ENCODE measurements at places on chromosomes 16 and 17.

GRCh38 chr17:14199601-14200000 is 37.1 kb downstream of the CDRT15 start:
- DNase-seq, result no peak

- DNase-seq, result no peak
These were observed 13.7 kb upstream of the NLRC3 start for GRCh38 chr16:3590736-3591435.

GRCh38 chr16:1285669-1286512 is 23.5 kb upstream of the UBE2I start:
- DNase-seq, result no peak

DNA sequence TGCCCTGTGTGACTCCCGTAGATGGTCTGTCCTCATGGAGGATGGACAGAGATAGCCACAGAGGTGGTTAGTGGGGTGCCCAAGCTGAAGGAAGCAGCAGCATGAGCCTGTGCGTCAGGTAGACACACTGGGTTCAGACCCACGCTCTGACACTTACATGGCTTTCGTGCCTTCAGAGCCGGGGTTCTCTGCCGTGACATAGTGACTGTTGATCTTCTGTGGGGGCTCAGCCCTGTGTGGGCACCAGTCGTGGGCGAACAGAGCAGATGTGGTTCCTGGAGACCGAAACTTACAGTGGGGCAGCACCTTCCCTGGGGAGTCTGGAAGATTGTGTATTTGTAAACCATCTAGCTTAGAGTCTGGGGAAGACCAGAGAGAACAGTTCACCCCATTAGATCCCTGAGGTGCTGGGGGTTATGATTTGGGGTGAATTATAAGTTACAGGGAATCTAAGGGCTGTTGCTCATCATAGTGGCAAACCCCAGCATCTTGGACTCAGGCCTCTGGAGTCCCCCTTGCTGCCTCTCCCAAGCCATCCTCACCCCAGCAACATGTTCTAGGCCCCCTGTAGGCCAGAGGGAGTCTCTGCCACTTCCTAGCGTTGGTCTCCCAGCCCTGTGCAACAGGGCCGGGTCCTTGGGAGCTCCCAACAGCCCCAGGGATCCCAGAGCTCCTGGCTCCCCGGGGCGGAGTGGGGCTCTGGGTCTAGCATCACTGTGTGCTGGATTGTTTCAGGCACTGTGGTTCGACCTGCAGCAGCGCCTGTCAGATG is 28.6 kb downstream of the NECAB2 start:
- DNase-seq, result no peak

DNA sequence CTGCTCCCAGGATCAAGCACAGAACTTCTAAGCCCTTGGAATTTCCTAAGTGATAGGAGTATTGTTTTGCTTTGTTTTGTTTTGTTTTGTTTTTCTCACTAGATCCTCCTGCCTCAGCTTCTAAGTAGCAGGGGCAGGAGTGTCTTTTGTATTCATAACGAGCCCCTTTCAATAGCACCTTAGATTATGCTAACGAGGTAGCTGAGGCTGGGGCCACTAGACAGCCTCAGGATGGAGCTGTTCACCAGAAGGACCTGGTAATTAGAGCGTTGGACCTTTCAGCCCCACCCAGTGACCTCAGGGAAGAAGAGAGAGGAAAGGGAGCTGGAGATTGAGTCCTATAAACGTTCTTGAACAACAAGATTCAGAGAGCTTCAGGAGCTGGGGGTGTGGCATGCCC is 43.6 kb downstream of the IKZF3 start:
- no peak for DNase-seq

DNA sequence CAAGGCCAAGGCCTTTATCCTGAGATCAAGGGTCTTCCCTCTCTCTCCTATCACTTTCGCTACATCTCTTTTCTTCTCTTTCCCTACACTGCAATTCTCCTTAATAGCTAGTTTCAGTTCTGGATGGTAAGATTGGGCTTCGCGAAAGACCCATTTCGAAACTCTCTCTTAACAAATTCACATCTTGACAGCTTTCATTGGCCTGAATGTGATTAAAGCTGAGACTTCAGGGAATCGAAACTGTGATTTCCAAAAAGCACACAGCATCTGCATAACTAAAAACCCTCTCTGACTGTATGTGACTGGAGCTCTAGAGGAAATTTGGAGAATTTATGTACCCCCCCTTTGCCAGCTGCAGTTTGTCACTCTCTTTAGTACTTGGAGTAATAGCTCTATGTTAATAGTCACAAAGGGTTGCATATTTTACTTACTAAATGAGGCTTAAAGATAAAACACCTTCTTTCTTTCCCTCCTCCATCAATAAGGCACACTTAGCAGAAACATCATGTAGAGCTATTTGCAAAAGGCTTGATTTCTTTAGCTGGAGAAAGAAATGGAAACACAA is 105.3 kb upstream of the FAM20A start:
- no peak for DNase-seq

DNA sequence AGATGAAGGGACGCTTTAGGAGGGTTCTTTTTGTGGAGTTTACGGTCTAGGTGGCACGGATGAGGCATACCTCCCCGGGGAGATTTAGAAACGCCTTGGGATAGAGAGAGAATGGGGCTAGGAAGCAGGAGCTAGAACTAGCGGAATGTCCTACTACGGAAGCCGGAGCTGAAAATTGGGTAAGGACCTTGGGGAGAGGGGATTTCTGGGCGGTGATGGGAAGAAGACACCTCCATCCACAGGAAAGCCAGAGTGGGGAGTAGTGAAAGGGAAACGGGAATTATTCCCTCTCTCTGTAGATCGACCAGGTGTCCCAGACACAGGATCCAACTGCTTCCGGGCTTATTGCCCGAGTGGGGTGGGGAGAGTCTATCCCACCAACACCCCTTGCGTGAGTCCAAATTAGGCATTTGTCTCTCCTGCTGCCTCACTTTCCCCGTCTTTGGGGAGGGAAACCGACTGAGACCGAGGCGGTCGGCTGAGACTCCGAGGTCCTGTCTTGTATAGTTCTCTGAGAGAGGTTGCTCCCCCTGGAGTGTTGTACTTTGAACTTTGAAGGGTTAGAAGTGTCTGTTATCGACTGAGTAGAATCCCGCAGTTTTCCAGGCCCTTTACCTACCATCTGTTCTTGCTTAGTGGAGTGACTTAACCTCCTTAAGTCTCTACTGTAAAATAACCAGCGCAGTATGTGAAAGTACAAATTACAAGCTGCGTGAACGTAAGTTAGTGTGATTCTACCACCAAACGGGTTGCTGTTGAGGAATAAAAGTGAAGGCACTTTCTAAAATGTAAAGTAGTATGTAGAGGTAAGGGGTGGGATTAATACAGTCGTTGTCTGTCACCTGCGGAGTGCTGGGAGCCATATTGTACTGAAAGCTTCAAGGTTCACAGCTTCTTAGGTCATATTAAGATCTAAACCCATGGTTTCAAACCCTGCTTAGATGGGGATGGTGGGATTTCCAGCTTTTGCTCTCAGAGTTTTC is 1.0 kb downstream of the RSPRY1 start:
- no peak for DNase-seq

GRCh38 chr17:35752945-35753764 is at the start of gene GAS2L2:
TSS of gene GAS2L2 (minus strand) at chr17:35753239. CDS start at chr17:35752850, 389 bp downstream.
- no peak for DNase-seq

GRCh38 chr16:56332464-56333079 is 92.8 kb downstream of the AMFR start:
- peak; percentile 63 for DNase-seq

GRCh38 chr16:29204806-29205135 is 201.7 kb downstream of the NPIPB11 start:
- DNase-seq, result no peak

DNA sequence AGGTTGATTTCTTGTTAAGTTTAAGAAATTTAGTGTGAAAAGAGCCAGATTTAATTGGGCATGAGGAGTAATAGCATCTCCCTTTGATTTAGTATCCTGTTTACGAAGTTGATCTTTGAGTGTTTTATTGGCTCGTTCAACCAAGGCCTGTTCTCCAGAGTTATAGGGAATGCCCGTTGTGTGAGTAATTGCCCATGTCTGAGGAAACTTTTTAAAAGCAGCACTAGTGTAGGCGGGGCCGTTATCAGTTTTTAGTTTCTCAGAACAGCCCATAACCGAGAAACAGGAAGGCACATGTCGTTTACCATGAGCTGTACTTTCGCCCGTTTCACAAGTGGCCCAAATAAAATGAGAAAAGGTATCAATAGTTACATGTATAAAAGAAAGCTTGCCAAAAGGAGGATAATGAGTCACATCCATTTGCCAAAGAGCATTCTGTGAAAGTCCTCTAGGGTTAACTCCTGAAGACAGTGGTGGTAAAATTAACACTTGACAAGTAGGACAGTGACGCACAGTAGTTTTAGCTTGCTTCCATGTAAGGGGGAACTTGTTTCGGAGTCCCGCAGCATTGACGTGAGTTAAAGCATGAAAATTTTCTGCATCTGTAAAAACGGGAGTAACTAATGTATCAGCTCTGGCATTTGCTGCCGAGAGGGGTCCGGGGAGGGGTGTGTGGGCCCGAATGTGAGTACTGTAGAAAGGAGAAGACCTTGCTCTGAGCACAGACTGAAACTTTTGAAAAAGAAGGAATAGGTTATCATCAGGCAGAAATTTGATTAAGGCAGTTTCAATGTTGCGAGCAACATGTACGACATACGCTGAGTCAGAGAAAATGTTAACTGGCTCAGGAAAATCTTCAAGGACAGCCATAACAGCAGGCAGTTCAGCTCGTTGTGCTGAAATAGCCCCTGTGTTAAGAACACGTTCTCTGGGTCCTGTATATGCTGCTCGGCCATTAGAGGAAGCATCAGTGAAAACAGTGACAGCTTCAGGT is 18.5 kb upstream of the KCTD5 start:
- no peak for DNase-seq

DNA sequence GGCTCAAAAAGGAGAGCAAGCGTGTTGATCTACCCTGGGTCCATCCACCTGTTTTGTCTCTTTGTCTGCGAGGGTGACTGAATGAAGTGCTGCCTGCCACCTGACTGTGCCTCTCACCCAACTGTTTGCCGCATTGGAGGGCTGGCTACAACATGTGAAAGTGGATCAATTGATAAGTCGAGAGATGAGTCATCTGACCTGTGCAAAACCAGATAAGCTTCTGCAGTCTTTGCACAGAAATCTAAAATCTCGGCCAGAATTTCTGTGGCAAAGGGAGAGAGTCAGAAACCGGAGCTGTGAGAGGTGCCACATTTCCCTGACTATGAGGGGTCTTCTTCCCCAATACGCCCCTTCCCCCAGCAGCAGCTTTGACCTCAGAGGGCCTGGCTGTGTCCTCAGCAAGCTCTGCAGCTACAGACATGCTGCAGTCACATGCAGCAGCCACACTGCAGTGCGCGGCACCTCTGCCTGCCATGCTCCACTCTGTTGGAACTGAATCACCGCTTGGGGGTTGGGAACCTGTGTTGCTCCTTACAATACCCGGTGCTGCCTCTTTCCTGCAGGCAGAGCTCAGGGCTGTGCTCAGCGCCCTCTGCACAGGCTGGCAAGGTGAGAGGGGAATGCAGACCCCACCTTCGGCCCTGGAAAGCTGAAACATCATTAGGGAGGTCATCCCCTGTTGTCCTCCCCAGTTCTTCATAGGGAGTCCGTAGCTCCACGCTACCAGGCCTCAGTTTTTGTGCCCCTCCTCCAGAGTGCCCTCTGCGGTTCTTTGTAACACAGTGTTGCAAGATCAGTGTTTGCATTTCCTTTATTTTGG is 16.2 kb upstream of the HAS3 start:
- DNase-seq, result no peak

DNA sequence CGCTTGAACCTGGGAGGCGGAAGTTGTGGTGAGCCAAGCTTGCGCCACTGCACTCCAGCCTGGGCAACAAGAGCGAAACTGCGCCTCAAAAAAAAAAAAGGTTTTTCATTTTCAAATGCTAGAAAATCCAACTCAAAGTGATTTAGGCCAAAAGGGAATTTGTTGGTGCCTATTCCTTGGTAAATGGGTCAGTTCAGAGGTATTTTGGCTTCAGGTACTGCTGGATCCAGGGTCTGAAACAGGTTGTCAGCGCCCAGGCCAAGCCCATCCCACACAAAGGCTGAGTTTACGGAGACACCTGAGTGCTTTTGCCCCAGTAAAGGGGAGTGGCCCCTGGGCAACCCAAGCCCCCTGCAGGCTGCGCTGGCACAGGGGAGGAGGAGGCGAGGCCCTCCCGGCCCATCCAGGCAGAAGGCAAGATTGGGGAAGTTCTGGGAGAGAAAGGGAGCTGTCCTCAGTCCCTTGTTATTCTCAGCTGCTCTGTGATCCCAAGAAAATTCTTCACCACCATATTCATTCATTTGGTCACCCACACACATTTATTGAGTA is 8.5 kb upstream of the JPH3 start:
- DNase-seq, result no peak

GRCh38 chr16:16149710-16150116 is 73.6 kb downstream of the ABCC6 start:
- DNase-seq, result no peak

- peak; percentile 72 for DNase-seq
These were observed 64.9 kb downstream of the IRF8 start for GRCh38 chr16:85963753-85964285.

GRCh38 chr16:27168790-27169189 is 34.5 kb upstream of the KDM8 start:
- DNase-seq, result no peak

DNA sequence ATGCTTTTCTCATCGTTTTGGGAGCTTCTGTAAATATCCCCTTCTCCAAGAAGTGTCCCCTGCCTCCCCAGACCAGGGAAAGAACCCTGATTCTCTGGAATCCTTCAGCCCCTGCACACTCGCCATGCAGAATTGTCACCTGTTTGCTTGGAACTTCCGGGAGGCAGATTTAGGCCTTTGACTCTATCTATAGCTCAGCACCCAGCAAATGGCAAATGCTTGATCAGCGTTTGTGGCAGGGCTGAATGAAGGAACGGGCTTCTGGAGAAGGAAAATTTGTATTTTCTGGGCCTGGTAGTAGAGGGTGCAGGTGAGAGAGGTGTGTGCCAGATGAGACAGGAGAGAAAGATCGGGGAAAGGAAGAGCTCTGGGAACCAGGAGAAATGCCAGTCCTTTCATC is 18.3 kb upstream of the CACNG4 start:
- no peak for DNase-seq
